ENCODE measurements at places on chromosomes 3 and 15. TPM values are rescaled to one million over a fixed set of nuclear protein-coding genes. Genes with fewer than 3 reads are reported as not detected.

The EBLN2 gene
- 8.2 TPM for total RNA-seq

The TJP1 gene
- not detected for total RNA-seq

The SNUPN gene
- 26.0 TPM for total RNA-seq

The HDC gene
- not detected for total RNA-seq

The SLC28A1 gene
- total RNA-seq = not detected

The CFAP100 gene
- total RNA-seq = not detected

The SCG3 gene
- not detected for total RNA-seq
